ENCODE measurements at places on chromosomes 4 and X. TPM values are rescaled to one million over a fixed set of nuclear protein-coding genes. Genes with fewer than 3 reads are reported as not detected.

GRCh38 chr4:37043342-37043741, 201.2 kb upstream of the NWD2 start:
- no peak for DNase-seq

DNA sequence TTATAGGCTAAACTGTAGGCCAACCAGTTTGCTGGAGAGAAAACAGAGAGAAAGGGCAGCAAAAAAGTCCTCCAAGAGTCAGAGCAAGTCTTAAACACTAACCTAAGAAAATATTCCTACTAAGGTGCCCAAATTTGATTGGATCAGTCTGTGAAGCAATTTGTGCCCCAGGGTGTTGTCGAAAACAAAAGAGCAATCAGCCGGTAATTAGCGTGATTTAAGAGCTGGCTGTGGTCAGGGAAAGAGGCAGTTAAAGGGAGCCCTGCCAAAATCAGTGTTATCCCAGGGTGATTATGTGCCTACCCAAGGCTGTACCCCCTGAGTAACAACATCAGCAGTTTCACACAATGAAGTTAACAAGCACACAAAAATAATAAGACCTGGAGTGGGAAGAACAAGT, 6.4 kb upstream of the BRWD3 start:
- DNase-seq = no peak

GRCh38 chrX:12021698-12022097, 116.6 kb upstream of the FRMPD4 start:
- DNase-seq = no peak

DNA sequence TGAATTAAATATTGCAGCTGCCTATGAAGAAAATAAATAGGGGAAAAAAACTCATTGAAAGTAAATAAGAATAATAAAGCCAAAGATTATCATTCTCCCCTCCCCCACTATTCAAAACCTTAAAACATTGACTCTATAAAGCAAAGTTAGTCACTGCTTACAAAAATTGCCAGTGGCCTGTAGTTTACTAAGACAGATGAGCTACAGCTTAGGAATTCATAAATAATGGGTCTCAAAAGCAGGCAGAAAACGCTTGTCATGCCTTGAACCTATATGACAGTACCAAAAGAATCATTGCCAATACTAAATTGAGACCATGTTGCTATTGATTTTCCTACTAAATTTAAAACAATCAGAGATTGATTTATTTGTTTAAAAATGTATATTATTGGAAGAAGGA, 78.9 kb downstream of the SLC10A7 start:
- no peak for DNase-seq

Gene AFF2
- 3.1 TPM for total RNA-seq

- no peak for DNase-seq
Observed at GRCh38 chr4:138961664-138962063, 53.9 kb upstream of the NOCT start.

Gene GPRASP1
- 14.4 TPM for total RNA-seq

DNA sequence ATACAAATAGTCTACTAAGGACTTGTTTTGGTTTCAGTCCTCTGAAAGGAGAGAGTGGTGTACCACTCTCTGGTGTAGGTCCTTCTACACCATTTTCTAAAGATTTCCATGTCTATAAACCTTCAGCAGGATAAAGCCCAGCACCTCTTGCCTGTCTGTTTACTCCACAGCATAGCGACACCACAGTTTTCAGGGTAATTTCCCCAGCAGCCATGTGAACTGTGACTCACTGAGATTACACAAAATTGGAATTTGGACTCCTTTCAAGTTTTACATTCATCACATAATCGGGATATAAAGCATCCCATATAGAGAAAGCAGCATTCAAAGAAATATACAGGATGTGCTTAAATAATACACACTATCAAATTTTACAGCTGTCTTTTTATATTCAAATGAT, 229.6 kb downstream of the PRDM5 start:
- DNase-seq = peak; percentile 62

Gene F11
- 0.62 TPM for total RNA-seq

DNA sequence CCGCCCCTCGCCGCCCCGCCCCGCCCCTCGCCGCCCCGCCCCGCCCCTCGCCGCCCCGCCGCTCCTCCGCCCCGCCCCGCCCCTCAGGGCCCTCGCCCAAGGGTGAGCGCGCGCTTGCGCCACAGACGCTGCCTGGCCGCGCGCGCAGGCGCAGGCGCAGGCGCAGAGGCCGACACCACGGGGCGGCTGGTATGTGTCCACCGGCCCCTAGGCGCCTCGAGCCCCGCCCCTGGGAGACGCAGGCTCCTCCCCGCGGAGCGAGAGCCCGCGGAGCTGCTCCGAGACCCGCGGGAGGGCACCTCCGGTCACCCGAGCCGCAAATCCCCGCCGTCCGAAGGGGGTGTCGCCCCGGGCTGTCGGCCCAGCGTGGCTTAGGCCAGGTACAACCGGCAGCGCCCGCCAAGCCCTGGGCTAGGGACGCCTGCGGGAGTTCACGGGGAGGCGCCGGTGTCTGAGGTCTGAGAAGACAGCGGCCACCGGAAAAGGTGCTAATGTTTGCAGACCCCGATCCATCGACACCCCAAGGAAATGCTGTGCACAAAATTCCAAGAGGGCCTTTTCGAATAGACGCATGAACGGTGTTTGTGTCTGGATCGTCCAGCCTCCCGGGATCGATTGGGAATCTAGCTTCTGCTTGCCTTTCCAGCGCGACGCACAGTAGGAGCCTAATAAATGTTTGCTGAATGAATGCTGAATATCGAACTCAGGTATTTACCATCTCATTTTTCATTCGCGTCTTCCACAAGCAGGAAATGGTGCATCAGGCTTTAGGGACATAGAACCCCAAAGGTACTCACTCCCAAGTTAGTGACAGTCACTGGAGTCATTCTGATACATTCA, 473 bp upstream of the CCNQ start:
- peak; percentile 93 for DNase-seq

DNA sequence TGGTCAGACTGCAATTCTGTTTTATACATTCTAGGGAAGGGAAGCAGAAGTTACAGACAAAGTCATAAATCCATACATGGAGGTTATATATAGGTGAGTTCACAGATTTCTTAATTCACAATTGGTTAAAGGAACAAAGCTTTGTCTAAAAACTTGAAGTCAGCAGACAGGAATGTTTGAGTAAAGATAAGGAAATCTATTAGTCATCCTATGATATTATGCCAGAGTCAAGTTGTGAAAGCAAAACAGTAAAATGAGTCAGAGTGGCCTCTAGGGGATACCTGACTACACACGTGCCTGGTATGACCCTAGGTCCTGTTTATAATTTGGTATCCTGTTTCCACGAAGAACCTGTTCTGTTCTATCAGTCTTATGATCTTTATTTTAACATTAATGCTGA, 31.5 kb downstream of the ACTRT1 start:
- no peak for DNase-seq

Gene PLAC8
- 2.4 TPM for total RNA-seq

DNA sequence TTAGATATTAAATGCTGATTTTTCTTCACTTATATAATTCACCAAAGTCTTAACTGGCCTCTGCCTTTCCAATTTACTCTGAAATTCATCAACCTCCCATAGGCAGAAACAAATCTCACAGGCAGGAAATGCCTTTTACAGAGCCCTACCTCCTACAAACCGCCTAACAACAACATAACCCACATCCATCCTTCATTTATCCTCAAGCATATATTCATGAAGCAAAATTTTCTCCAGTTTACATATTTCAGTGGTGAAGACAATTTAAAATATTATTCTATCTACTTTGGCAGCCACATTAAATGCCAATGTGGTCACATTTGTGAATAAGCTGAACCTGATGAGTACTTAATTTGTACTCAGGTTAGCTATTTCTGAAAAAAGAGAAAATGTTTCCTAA, 30.3 kb downstream of the SEPSECS start:
- DNase-seq = no peak

GRCh38 chr4:130183766-130184165, 1087.8 kb downstream of the C4orf33 start:
- no peak for DNase-seq

Gene RADX
- total RNA-seq = 4.0 TPM

- no peak for DNase-seq
Observed at GRCh38 chrX:46791927-46792809, 33.2 kb upstream of the SLC9A7 start.

DNA sequence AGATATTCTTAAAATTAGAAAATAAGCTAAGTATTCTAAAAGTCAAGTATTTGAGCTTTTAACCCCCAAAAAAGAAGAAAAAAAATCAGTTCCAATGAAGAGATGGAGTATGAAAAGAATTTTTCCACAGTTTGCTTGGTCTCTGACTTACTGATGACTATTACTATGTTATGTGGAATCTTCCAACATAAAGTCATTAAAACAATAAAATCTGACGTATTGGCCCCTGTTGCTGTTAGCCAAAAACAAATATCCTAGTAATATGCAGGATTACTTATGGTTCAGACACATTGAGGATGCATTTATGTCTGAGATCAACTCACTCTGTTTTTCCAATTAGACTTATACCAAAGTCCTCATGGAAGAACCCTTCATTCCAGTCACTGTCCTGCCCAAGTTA, 517.2 kb upstream of the ADGRL3 start:
- DNase-seq = no peak

DNA sequence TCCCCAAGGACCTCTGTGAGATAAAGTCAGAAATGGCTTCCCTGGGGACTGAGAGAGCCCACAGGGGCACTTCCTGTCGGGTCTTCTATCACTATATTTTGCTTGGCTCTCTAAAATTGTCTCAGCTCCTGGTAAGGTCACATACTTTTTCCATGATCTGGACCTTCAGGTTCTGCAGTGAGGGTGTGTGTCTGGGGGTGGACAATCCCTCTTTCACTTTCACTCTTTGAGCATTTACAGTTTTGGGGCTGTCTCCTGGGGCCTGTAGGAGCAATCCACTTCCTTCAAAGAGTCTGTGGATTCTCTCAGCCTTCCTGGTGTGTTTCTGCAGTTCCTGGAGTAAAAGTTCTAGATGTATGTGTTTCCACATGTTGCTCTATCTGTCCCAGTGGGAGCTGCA, 335.7 kb downstream of the FSTL5 start:
- DNase-seq = no peak

DNA sequence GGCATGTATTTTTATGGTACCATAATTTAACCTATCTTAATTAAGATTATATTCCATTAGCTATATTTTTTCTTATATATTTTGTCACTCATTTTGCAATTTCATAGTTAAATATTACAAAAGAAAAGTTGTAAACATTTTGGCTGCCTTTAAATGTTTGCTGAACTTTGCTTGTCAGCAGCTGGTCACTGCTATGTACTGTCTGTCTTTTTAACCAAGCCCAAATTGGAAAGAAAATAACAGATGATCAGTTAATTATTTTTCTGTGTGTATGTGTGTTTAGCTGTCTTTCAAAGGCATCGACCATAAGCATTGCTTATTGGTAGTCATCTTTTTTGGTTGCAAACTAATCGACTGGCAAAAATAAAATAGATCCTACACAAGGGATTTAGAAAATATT, 54.4 kb upstream of the SMAD1 start:
- no peak for DNase-seq

- peak; percentile 46 for DNase-seq
Observed at GRCh38 chr4:70583952-70584834, 7.9 kb upstream of the AMBN start.

Gene USP17L25
- not detected for total RNA-seq

DNA sequence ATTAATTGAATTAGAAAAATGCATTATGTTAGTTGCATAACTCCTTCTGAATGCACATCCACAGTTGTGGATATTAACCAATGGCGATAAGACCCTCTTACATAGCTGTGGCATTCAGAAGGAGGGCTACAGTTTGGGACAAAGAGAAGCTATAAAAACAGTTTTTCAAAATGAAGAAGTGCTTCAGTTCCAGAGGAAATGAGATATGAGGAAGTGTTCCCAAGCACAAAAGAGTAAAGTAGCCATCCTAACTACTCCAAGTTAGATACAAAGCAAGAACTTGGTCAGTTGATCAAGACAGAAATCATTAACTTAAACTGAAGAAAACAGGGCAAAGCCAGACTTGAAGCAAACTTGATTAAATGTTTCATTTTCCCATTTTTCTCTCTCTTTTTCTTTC, 17.2 kb upstream of the ADGRL3 start:
- no peak for DNase-seq

- no peak for DNase-seq
Observed at GRCh38 chr4:167222099-167222498, 12.2 kb downstream of the SPOCK3 start.

DNA sequence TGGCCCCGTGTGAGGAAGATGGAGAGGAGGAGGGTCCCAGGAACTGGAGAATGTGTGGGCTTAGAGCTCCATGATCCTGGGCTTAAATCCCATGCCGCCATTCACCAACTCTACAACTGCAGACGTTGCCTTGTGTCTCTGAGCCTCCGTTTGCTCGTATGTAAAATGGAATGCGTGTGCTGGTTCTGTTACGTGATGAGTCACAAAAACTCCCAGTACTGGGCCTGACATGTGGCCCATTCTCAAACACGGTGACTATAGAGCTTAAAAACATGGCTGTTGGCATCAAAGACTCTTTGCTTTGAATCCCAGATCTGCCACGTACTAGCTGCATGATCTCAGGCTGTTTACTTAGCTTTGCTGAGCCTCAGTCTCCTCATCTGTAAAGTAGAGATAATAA, 13.0 kb upstream of the AFAP1 start:
- DNase-seq = no peak

Gene CFAP47
- total RNA-seq = 0.10 TPM

DNA sequence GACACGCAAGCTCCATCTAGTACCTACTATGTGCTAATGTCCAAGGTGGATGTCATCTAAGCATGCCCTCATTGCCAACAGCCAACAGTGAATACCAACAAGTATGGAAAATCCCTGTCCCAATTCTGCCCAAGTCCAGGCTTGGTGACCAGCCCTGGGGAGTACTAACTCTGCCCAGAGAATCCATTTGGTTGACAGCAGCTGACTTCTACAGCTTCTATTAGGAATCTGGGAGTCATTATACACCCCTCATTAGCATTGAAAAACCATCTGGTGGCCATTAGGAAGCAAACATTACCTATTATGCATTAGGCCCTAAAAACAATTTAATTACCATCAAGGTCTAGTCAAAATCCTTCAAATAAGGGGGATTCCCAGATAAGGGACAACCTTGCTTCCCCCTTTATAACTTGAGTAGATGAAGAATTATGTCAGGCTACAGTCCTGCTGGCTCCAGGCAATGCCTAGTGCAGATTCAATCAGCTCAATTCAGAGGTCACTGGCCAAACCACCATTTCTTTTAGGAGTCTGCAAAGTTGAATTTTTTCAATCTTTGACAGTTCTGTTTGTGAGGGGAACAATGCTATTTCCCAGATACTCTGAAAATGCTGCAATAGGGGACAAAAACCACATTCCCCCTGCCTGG, 228.0 kb upstream of the LDB2 start:
- no peak for DNase-seq

Gene KLHL13
- 90.3 TPM for total RNA-seq

Gene CXorf49
- not detected for total RNA-seq

All from tongue (tissue), 3 donors.